Activated CD8-positive, alpha-beta T cell treated with anti-CD3 and anti-CD28 coated beads, Interleukin-2, amount 10 ng/mL, durations not matched to agents 7 days and 5 days (primary cell): ENCODE measurements at places on chromosomes 6 and 20. TPM values are rescaled to one million over a fixed set of nuclear protein-coding genes. Genes with fewer than 3 reads are reported as not detected.

CLPSL1 gene
- total RNA-seq, result not detected

DNA sequence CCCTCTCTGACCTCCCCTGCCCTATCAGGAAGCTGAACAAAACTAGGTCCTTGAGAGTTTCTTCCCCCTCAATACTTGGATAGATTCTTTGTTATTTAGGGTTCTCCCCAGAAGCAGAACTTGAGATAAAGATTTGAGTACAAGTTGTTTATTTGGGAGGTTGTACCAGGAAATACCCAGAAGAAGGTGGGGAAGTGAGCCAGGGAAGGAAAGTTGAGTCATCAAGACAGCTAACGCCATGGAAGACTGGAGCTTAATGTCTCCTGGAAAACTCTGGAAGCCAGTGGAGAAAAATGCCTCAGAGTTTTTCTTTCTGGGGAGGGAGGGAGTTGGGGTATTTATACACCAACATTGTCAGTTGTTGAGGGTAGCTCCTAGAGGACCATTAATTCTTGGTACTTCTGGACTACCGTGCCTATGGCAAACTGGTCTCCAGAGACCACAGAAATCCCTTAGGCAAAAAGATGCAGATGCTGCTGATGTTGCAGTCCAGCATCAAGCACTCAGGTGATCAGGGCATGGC is 102.6 kb upstream of the ZFP64 start:
- DNase-seq, result no peak
- H3K36me3 ChIP-seq, result no peaks in the 10 kb centered on the region
- H3K27me3 ChIP-seq, result peaks cover 2% of the 10 kb centered on the region
- H3K4me1 ChIP-seq, result peaks cover under 1% of the 10 kb centered on the region
- H3K27ac ChIP-seq, result no peak overlapping the region

GRCh38 chr20:62423326-62423706 is 4.0 kb downstream of the RBBP8NL start:
- H3K4me3 ChIP-seq, result no peak overlapping the region
- no peak overlapping the region for H3K27ac ChIP-seq
- no peaks in the 10 kb centered on the region for H3K4me1 ChIP-seq
- no peak for DNase-seq
- no peaks in the 10 kb centered on the region for H3K27me3 ChIP-seq

GRCh38 chr6:109920911-109921310 is 57.2 kb upstream of the GPR6 start:
- no peaks in the 10 kb centered on the region for H3K4me1 ChIP-seq
- H3K27me3 ChIP-seq, result peaks cover 7% of the 10 kb centered on the region
- DNase-seq, result no peak

RAET1E gene
- not detected for total RNA-seq

NRN1 gene
- 13.3 TPM for total RNA-seq

TXNDC5 gene
- 35.0 TPM for total RNA-seq

BTBD3 gene
- 3.7 TPM for total RNA-seq

GRCh38 chr6:22149096-22149495 is 147.7 kb downstream of the PRL start:
- peaks cover 1% of the 10 kb centered on the region for H3K36me3 ChIP-seq
- H3K4me1 ChIP-seq, result peaks cover 32% of the 10 kb centered on the region
- H3K27ac ChIP-seq, result no peak overlapping the region
- H3K27me3 ChIP-seq, result peaks cover 51% of the 10 kb centered on the region
- H3K4me3 ChIP-seq, result no peak overlapping the region
